ENCODE measurements at places on chromosomes 6 and 20.

- no peak for DNase-seq
These were observed 92.4 kb downstream of the ASXL1 start for GRCh38 chr20:32450484-32451061.

- DNase-seq, result no peak
These were observed 27.3 kb downstream of the SRSF3 start for GRCh38 chr6:36621371-36621855.

- DNase-seq, result no peak
These were observed 38.2 kb downstream of the MDFI start for GRCh38 chr6:41676431-41676830.

GRCh38 chr6:142292166-142292924 is 9.5 kb upstream of the ADGRG6 start:
- DNase-seq, result no peak

DNA sequence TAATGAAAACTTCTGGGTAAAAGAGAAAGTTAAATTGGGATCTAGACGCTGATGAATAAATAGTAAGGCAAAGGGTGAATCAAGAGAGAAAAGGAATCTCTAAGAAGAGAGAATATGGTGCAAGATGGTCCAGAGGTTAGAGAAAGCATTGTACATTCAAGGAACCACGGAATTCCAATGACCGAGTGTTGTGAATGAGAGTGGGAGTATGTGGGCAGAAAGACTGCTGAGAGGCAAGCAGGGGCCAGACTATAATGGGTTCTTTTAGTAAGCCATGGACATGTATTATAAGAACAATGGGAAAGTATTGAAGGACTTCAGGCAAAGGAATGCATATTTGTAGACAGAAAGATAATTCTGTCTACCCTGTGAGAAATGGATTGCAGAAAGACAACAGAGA is 45.2 kb downstream of the SPTLC3 start:
- no peak for DNase-seq

DNA sequence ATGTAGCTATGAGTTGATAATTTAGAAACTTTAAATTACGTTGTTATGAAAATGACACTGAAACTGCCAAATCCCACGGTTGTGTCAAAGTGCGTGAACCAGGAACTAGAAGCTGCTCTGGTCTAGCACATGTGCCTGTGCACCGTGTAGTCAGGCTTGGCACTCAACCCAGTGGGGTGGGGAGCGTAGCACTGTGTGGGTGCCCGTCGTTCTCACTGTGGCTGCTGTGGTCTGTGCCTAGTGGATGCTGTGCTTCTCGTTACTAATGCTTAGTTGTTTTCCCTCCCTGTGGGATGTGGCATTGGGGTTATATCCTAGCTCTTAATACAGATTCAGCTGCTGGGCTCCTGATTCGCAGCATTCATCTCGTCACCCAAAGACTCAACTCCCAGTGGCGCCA is 46.2 kb upstream of the ADIG start:
- DNase-seq, result no peak

DNA sequence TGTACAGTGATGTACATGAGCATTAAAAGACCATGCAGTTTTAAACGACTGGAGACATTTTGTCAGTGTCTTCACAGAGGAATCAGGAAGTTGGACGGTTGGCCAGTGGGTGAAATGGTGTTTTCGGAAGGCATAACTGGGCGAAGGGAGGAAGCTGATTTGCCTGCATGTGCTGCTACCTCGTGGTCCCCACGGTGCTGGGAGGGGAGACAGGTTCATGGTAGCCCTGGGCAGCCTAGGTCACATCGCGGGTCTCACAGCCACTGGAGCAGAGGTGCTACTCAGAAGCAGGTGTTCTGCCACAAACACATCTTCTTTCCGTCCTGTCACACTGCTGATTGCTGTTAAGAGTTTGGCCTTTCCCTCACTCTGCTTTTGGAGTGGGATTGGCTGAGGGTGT is 35.2 kb downstream of the HIVEP1 start:
- DNase-seq, result no peak

GRCh38 chr20:58676161-58676560 is 16.4 kb upstream of the NPEPL1 start:
- no peak for DNase-seq

- no peak for DNase-seq
These were observed 76.8 kb downstream of the MKKS start for GRCh38 chr20:10357061-10357708.

DNA sequence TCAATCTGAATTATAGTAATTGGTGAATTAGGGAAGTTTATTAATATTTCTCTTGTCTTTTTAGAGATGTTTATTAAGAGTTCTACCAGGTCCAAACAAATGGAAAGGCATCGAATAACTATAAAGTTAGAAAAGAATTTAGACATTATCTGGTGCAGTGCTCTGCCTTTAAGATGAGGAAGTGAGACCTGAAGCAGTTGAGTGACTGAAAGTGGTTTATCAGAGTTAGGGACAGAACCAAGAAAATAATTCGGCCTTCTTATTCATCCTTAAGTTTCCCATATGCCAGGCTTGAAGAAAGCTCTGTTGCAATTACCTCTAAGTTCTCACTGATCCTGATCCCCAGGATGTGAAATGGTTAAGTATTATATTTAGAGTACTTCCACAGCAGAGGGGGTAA is 94.2 kb upstream of the FLRT3 start:
- no peak for DNase-seq

DNA sequence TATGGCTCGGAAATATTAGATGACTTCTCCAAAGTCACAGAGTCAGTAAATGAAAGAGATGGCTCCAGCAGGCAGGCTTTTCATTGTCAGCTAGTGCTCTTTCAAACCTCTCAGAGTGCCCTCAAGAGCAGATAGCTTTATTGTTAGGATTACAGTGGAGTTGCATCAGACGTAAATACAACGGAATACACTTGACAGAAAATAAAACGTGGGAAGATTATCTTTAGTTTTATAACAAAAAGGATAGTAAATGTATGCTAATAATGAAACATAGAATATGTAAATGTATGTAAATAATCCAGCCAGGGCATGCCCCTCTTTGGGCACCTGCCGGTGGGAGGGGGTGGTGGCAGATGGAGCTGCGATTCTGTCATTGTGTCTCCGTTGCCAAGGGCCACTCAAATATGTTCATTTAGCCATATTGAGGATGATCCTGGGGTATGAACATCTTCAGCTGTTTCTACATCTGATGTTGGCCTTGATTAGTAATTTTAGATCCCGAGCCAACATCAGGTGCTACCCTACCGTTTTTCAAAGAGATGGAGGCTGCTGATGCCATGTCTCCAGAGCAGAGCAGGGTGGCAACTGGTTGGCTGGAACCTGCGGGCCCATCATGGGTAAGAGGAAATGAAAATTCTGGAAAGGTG is 358.3 kb upstream of the SULF2 start:
- DNase-seq, result no peak

- DNase-seq, result no peak
These were observed 171.3 kb upstream of the AGPAT4 start for GRCh38 chr6:161445021-161445799.

DNA sequence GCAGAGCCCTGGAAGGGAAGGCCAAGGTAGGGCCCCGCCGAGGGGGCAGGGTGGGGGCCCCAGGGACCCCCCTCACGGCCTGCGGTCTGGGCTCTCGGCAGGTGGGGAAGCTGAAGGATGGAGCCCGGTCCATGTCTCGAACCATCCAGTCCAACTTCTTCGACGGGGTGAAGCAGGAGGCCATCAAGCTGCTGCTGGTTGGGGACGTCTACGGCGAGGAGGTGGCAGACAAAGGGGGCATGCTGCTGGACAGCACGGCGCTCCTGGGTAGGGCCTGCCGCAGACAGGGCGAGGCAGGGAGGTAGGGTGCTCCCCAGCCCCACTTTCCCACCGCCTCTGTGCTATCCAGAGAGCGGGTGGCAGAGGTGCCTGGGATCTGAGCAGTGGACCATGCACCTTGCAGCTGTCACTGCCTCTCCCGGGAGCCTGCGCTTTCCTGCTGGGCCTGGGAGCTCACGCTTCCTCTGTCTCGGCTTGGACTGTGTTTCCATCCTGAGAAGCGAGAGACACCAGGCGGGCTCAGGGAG is 83.1 kb downstream of the SYNJ2 start:
- no peak for DNase-seq

- DNase-seq, result no peak
These were observed 16.5 kb downstream of the SLC52A3 start for GRCh38 chr20:751761-752160.

- peak; percentile 14 for DNase-seq
These were observed 135.7 kb downstream of the BTBD3 start for GRCh38 chr20:12053353-12053752.

DNA sequence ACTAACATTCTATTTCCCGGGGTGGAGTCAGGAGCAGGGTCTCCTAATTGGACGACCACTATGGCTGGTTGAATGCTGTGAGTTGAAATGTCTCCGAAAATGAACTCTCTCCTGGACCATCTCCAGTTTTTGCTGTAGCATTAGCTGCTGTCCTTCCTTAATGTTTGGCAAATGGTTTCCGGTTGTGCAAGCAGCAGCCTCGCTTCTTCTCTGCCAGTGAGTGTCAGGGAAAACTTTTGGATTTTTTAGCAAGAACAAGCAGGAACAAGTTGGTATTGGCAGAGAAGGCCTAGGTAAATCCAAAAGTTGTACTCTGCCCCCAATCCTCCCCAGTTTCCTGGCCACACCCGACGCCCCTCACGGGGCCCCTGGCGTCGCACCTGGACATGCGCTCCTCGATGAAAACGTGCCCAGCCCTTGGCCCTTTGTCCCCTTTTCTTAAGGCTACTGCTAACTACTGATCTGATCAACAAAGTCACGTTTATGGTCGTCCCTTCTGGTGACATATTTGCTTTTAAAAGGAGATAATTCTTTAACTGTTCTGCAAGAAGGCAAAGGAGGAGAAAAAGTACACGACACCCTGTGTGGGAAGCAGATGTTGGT is 103.2 kb downstream of the ARMC2 start:
- DNase-seq, result no peak

GRCh38 chr6:157314705-157315321 is 8.5 kb downstream of the TMEM242 start:
- peak; percentile 78 for DNase-seq

GRCh38 chr6:10393544-10394225 is 21.2 kb downstream of the TFAP2A start:
- no peak for DNase-seq

- DNase-seq, result no peak
These were observed 236.4 kb upstream of the RIMS1 start for GRCh38 chr6:71649915-71650314.

DNA sequence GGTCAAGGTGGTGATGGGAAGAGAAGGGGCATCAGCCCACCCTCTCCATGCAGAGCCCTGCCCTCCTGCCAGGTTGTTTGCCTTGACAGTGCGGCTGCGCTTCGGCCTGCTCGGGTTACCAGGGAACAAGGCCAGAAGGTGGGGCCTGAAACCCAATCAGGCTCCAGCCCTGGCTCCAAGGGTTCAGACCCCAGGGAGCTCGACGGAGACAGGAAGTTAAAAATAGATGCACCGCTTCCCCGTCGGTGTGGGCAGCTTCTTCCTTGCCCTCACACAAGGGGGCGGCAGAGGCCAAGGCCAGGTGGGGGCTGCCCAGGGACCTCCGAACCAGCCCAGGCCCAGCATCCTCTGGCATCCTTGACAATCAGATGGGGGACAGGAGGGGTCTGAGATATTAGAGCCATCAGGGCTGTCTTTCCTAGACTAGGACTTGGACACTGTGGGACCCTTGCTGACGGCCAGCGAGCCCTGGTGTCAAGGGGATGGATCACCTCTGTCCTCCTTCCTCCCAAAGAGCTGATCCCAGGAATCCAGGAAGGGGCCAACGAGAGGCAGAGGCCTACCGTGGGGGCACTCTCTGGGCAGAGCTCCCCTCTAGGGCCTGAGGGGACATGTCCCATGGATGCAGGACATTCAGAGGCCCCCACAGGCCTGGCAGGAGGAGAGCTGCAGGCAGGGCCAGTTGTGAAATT is 65.2 kb downstream of the RIPOR3 start:
- no peak for DNase-seq

DNA sequence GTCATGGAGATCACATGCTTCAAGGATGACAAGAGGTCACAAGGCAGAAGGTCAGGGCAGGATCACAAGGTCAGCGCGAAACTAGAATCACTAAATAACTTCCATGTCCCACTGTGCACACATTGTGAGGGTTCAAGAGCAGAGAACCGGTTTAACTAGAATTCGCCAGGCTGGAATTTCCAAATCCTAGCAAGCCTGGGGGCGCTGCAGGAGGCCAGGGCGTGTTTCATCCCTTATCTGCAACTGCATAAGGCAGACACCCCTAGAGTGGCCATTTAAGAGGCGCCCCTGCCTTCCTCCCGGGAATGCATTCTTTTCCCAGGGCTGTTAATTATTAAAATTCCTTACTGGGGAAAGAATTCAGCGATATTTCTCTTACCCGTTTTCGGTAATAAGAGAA is 40.2 kb upstream of the SLC22A1 start:
- no peak for DNase-seq

- no peak for DNase-seq
These were observed 14.1 kb downstream of the SLCO4A1 start for GRCh38 chr20:62656197-62656918.

GRCh38 chr6:108302386-108302785 is 7.5 kb downstream of the AFG1L start:
- no peak for DNase-seq

GRCh38 chr6:122400121-122400450 is 634 bp downstream of the HSF2 start:
- DNase-seq, result peak; percentile 14

DNA sequence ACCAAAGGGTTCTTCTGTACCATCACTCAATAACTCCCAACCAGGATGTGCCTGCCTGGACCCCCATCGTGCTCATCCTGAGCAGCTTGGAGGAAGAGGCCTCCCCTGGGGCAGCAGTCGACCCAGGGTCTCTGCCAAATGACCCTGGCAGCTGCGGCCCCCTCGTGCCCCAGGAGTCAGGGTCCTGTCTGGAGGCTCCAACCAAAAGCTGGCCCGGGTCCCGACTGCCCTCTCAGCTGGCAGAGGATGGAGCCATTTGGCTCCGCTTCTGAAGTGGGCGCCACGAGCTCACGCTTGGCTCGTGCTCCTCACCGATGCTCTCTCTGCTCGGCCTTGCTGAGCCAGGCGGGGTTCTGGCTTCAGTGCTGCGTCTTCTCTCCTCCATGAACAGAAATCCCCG is 56.8 kb downstream of the TFAP2C start:
- DNase-seq, result no peak

- no peak for DNase-seq
These were observed 290.0 kb upstream of the PTCHD4 start for GRCh38 chr6:48401016-48401415.

DNA sequence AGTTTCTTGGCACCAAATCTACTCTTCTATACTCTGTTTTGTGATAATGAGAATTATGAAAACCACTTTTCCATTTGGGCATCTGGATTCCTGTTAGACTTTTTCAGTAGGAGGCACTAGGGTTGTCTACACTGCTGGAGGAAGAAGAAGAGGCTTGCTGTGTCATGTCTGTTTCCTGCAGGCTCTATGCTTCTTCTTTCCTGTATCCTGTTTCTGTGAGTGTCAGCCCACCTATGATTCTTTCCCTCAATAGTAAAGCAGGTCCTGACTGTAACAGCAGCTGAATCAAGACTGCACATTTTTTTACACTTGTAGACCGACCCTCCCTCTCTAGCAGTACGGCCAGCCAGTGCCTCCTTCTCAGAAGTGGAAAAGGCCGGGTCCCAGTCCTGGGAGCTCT is 603.9 kb downstream of the HDGFL1 start:
- DNase-seq, result no peak
